ENCODE measurements at places on chromosomes 6 and 20.

- DNase-seq = no peak
Observed at GRCh38 chr6:20200761-20201630, 11.3 kb downstream of the MBOAT1 start.

GRCh38 chr6:127951172-127951917 lies 50.5 kb upstream of the THEMIS start:
- DNase-seq = no peak

DNA sequence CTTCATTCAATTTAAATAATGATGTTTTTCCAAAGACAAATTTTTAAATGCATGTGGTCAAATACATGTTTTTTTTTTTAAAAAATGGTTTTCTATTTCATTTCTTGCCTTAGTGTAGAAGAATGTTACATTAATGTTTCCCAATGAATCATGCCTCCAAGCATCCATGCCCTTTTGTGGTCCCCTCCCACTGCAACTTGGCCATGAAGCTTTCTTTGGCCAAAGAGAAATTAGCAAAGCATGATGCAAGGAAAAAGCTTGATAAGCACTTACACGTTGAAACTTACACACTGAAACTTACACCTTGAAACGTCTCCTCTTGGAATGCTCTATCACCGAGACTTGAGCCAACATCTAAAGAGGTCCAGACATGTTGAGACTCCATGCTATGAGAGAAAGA lies 93.0 kb upstream of the ELOVL5 start:
- no peak for DNase-seq

DNA sequence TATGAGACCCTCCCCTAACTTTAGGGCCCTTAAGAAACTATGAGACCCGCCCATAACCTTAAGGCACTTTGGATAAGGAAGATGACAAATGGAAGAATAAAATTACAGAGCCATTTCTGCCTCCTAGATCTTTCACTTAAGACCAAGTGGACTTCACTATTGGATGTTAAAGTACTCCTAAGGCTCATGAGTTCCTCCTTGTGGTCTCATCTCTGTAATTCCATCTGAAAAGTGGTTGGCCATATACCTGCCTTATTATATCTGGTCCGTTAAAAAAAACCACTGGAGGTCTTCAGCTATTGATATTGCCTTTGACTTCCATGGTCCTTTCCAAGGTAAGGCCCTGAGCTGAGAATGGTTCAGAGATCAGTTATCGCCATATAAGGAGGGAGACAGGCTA lies 310.3 kb downstream of the EYA4 start:
- DNase-seq = no peak

DNA sequence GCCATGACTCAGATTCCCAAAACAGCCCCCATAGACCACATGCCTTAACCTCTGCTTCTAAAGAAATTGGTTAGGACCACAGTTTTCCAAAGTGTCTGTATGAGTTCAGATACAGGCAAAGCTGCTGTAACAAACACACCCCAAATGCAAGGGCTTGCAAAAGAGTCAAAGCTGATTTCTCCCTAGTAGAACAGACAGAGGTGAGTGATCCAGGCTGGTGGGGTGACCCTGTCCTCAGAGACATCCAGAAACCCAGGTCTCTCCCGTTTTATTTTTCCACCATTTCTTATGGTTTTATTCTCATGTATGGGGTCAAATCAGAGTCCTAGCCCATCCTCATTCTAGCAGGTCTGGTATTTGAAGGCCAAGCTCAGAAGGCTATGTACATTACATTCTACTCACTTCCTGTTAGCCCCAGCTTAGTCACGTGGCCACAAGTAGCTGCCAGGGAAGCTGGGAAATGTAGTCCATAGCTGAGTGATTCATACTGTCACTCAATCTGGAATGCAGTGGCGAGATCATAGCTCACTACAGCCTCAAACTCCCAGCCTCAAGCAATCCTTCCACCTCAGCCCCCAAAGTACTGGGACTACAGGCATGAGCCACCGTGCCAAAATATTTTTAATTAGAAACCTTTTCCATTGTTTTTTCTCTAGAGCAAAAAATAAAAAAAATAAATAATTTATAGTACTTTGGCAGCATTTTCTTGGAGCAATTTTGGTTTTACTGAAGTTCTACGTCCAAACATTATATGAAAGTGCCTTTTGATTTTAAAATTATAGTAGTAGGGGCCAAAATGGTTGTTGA lies 175.2 kb downstream of the ZMYND8 start:
- DNase-seq = peak; percentile 43

DNA sequence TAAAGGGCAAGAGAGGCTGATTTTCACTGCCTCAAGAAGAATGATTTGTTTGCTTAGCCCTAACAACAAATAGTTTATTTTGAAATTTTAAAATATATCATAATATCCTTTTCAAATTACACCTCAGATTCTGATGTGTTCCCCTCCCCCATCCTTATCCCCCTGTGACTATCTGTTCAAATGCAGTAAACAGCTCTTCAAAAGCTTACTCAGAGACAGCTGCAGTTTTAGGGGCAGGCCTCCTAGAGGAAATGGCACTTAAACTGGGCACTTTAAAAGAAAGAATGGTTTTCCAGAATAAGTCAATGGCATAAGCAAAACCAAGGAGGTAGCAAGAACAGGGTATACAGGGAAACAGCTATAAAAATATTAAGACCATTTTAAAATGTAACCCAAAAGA lies 118.6 kb upstream of the UST start:
- no peak for DNase-seq

- DNase-seq = no peak
Observed at GRCh38 chr20:23700931-23701330, 12.1 kb upstream of the CST4 start.

DNA sequence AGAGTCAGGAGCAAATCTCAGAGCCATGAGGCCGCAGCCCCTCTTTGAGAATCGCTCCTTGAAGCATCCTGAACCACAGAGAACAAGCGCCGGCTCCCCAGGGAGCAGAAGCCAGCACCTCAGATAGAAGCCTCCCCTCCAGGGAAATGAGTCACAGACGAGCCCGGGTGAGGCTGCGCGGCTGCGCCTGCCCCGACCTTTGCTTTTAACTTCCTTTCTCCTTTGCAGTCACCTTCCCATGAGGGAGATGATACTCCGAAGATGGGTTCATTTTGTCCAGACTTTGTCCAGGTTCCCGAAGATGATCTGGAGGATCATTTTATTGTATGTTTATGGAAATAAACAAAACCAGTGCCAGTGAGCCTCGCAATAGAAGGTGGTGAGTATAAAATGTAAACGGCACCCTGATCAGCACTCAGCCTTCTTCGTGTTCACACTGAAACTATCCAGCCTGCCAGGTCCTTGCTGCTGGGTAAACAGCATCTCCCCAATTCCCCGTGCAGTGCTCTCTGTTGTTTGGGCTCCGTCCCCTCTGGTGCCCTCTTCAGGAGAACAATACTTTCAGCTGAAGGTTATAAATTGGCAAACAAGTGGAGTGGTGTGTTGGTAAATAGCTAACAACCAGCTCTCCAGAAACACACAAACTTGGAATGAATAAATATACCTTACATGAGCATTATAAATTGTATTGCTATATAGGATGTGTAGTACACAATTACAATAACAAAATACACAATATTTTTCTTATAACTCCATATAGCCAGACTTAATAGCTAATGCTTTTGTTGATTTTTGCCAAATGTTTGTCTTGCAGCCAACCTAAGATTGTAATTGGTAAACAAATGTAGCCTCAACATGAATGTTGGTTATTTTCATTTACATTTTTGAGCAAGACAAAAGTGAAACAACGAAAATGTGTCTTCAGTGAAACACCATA lies 41.4 kb upstream of the TMEM181 start:
- DNase-seq = peak; percentile 60

DNA sequence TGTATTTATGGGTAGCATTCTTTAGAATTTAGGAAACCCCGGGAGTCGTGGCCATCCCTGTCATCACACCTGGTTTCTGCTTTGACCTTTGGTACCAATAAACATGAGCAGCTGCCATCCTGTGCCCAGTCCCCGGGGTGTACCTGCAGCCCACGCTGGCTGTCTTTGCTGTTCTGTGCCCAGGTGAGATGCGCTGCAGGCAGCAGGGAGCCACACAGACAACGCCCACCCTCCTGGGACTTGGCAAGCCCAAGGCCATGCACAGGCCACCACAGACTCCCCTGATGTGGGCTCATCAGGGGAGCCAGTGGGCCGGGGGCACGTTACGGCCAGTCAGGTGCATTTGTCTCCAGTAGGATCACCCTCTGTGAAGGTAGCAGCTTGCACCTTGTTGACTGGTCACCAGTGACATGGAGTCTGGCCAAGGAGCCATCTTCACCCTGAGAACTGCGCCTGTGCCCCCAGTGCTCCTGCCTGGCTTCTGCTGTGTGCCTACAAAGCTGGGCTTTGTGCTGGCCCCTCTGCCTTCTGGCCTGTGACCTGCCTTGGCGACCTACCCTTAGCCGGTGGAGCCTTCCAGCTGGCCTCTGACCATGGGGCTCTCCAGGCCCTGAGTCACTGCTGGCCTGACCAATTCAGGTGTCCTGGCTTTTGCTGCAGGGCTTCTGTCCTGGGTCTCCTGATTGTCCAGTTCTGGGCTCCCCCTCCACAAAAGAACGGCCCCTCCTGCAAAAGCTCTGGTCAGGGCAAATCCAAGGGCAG lies 14.2 kb upstream of the UNC93A start:
- DNase-seq = no peak

GRCh38 chr6:169933251-169933821 lies 181.9 kb downstream of the ERMARD start:
- DNase-seq = no peak

GRCh38 chr20:13455713-13456112 lies 183.0 kb downstream of the TASP1 start:
- DNase-seq = no peak
